ENCODE measurements at places on chromosomes 16 and 17. TPM values are rescaled to one million over a fixed set of nuclear protein-coding genes. Genes with fewer than 3 reads are reported as not detected.

UMOD gene
- total RNA-seq: not detected

KCNG4 gene
- 0.05 TPM for total RNA-seq

TBC1D3H gene
- not detected for total RNA-seq

KRT17 gene
- total RNA-seq: 2.4 TPM

TRPV3 gene
- total RNA-seq: 0.26 TPM

GAS2L2 gene
- total RNA-seq: not detected

SDR42E2 gene
- total RNA-seq: not detected

GJC1 gene
- total RNA-seq: 8.2 TPM

TAT gene
- total RNA-seq: not detected

MOSMO gene
- total RNA-seq: 13.4 TPM

G6PC1 gene
- total RNA-seq: not detected

TMEM208 gene
- total RNA-seq: 32.8 TPM

HCRT gene
- not detected for total RNA-seq

FBXW10 gene
- total RNA-seq: not detected

FNDC8 gene
- not detected for total RNA-seq

SMIM36 gene
- total RNA-seq: not detected

CCDC92B gene
- not detected for total RNA-seq

DNAH9 gene
- total RNA-seq: 0.05 TPM

PYY gene
- total RNA-seq: not detected

MYH13 gene
- 0.21 TPM for total RNA-seq

MYL4 gene
- 1,135 TPM for total RNA-seq

OR1F1 gene
- not detected for total RNA-seq

RNF222 gene
- total RNA-seq: not detected

TNK1 gene
- total RNA-seq: not detected

TVP23B gene
- total RNA-seq: 44.0 TPM

RUNDC3A gene
- 0.62 TPM for total RNA-seq

HIC1 gene
- 2.9 TPM for total RNA-seq

FUS gene
- 18.3 TPM for total RNA-seq

ACACA gene
- total RNA-seq: 33.0 TPM

KRT40 gene
- total RNA-seq: not detected

RSPRY1 gene
- 42.1 TPM for total RNA-seq

KCNH4 gene
- total RNA-seq: not detected

EMP2 gene
- total RNA-seq: 53.0 TPM

SHISA6 gene
- total RNA-seq: not detected

MAP2K6 gene
- total RNA-seq: 0.16 TPM

NPIPB8 gene
- not detected for total RNA-seq

RNF227 gene
- 5.9 TPM for total RNA-seq
